Ascending aorta (tissue), 2 donors: ENCODE measurements at places on chromosomes 13 and 19. TPM values are rescaled to one million over a fixed set of nuclear protein-coding genes. Genes with fewer than 3 reads are reported as not detected.
A peak's percentile ranks its signal among the peaks of the same experiment; 100 is the strongest.

GRCh38 chr19:34365463-34366401 lies 736 bp downstream of the GPI start:
- no peak for DNase-seq

Gene LYPD5
- not detected for total RNA-seq

Gene LSR
- total RNA-seq = 79.4 TPM

- DNase-seq = no peak
Measured at GRCh38 chr19:48510421-48511268, 990 bp downstream of the LMTK3 start.

Gene CEACAM16
- not detected for total RNA-seq

Gene SIGLECL1
- total RNA-seq = not detected

Gene SPACA7
- not detected for total RNA-seq

Gene ZNF433
- not detected for total RNA-seq

GRCh38 chr19:46408664-46409039 lies 4.7 kb downstream of the CCDC8 start:
- DNase-seq = peak; percentile 90

Gene WIZ
- 90.4 TPM for total RNA-seq

Gene PSG2
- not detected for total RNA-seq

Gene OR7A5
- not detected for total RNA-seq

- DNase-seq = no peak
Measured at GRCh38 chr19:19211499-19212420, at the start of gene NCAN. Gene NCAN (plus strand): TSS chr19:19211958. CDS start chr19:19216954, 4,996 bp downstream.

GRCh38 chr19:36409841-36410240 lies 8.6 kb downstream of the ZFP82 start:
- no peak for DNase-seq

Gene KASH5
- not detected for total RNA-seq

- DNase-seq = no peak
Measured at GRCh38 chr13:79919091-79919490, 421.8 kb downstream of the SPRY2 start.

Gene SIGLEC12
- total RNA-seq = not detected

DNA sequence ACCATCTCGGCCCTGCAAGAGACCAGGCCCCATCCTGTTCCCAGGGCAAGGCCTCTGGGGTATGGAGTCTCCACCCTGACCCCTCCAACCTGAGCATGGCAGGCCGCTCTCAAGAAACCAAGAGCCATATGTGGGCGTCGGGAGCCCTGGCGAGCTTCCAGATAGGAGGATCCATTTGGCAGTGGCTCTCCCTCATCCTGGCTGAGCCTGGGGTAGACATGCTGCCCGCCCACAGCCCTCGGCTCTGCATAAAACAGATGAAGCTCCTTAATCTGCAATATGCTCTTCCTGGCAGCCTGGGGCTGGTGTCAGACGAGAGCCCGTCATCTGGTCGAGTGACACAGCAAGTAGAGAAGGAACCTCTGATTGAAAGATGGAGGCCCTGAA lies 6.1 kb downstream of the ATP13A1 start:
- no peak for DNase-seq

- DNase-seq = no peak
Measured at GRCh38 chr13:28094306-28094705, 6.1 kb downstream of the FLT3 start.

DNA sequence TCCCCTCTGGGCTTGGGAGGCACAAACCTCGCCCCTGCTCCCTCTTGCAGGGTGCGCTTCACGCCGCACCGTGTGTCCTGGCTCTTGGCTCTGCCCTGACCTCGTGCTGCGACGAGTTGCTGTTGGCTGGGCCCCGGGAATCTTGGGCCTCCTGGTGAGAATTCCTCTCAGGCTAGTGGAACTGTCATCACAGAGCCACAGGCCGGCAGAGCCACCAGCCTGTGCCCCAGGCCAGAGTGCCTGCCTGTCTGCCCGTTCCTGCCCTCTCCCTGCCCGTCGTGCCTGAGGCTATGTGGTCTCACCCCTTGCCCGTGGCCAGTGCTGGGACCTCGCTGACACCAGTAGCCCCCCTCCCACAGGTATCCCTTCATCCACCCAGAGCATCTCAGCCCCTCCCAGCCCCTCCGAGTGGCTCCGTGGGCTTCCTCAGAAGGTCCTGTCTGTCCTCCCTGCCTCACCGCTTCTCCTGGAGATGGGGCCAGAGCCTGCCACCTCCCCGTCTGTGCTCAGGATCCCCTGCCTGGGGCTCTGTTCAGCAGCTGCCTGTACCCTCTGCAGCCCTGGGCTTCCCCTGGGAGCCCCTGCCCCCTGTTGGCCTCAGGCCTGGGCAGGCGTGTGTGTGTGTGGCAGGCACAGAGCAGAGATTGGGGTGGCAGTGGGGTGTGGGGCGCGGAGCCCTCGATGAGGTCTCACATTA lies 13.3 kb downstream of the NDUFB7 start:
- DNase-seq = no peak

DNA sequence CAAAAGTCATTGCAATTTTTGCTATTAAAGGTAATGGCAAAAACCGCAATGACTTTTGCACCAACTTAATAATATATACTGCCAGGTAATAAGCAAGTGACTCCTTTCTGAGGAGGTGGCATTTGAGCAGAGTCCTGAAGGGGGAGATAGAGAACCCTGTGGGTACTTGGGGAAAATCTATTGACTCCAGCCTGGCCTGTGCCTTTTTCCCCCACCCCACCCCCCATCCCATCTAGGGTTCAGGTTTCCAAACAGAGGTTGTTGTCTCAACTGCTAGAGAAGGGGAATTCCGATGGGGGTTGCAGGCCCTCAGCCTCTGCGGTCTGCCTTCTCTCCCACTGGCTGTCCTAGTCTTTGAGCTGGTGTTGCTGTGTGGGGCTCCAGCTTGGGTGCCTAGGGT lies 11.5 kb downstream of the S1PR2 start:
- DNase-seq = no peak

DNA sequence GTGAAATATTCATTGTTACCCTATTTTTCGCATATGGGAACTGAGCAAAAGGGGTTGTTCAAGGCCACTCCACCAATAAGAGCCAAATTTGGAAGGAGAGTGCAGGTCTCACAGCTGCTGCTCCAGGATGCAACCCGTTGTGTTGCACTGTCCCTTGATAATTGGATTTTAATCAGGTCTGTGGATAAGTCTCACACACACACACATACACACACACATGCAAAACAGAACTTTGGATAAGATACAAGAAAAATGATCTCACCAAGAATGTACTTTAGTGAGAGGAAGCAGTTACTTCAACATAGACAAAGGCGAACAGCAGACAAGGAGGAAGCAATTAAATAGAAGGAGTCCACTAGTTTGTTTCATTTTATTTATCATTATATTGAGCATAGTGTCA lies 127.3 kb upstream of the EDNRB start:
- DNase-seq = no peak

- DNase-seq = no peak
Measured at GRCh38 chr13:32107474-32107873, 75.9 kb downstream of the FRY start.

DNA sequence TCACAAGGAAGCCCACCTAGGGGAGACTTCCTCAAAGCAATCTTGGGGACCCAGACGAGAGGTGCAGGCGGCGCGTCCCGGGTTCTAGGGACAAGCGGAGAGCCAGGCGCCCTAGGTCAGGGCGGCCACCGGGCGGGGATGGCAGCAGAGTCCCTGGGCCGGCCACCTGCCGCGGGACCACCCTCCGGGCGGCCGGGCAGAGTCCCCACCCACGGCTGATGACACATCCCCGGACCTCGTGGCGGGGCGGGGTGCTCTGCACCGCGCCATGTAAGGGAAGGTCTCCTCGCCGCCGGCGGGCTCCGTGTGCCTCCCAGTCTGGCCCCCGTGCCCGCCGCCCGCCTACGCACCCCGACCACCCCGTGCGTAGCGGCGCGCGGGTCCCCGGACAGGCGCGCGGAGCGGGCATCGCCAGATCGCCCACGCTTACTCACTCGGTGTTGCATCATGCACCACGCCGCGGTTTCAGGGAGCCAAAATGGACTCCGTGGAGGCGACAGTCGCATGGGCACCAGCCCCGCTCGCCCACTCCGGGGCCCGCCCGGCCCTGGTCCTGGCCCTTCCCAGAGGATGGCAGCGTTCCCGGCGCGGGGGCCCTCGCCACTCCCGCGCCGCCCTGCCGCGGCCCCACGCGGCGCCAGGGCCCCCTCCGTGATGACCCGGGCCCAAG lies 643 bp downstream of the SLC7A1 start:
- peak; percentile 33 for DNase-seq

GRCh38 chr19:41905273-41906002 lies 22.5 kb downstream of the ARHGEF1 start:
- DNase-seq = no peak
